ENCODE measurements at places on chromosomes 2 and 18. TPM values are rescaled to one million over a fixed set of nuclear protein-coding genes. Genes with fewer than 3 reads are reported as not detected.

The HPCAL1 gene
- 43.7 TPM for total RNA-seq

The ANKRD30BL gene
- 1.2 TPM for total RNA-seq

The ZNF514 gene
- 14.0 TPM for total RNA-seq

The TSGA10 gene
- 3.7 TPM for total RNA-seq

The ASTL gene
- total RNA-seq: not detected

The SGO2 gene
- total RNA-seq: 1.7 TPM

The NT5DC4 gene
- not detected for total RNA-seq

The KLHL14 gene
- 0.98 TPM for total RNA-seq

The REG1B gene
- not detected for total RNA-seq

The DHRS9 gene
- total RNA-seq: not detected

The ANKZF1 gene
- total RNA-seq: 98.7 TPM

The CCDC148 gene
- not detected for total RNA-seq

The NGEF gene
- total RNA-seq: 4.9 TPM

The CHRND gene
- not detected for total RNA-seq

The SFTPB gene
- not detected for total RNA-seq

The USP14 gene
- 26.3 TPM for total RNA-seq

The XIRP2 gene
- total RNA-seq: not detected

The OR6B2 gene
- total RNA-seq: not detected

The NPC1 gene
- total RNA-seq: 89.9 TPM
